Activated CD8-positive, alpha-beta T cell treated with anti-CD3 and anti-CD28 coated beads for 36 hours (primary cell): ENCODE measurements at places on chromosomes 11 and 22.

DNA sequence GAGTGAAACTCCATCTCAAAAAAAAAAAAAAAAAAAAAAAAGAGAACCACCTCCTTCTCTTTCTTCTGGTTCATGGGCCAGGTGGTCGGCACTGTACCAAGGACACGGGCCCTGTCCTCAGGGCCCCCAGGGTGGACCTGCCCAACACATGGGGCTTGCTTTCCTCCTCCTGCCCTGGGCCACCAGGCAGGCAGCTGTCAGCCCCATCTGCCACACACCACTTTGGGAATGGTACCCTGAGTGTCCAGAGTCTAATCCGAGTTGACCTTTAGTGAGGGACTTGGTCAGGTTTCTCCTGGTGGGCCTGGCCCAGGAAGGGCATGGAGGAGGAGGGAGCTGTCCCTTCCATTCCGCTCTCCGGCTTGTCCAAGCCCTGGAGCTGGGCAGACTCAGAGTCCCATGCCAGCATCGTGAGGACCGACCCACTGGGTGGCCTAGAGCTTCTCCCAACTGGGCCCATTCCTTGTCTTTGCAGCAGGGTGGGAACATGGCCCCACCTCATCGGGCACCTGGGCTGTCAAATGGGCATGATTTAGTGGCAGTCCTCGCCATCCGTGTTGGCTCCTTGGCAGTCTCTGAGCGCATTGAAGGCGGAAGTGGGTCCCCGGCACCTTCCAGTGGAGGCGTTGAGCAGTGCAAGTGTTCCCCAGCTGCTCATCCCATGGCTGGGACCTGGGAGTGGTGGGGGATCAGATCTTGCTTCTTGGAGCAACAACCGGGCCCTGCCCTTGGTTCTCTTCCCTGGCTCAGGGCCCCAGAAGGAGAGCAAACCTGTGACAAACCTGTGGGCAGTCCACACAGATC lies 94.8 kb downstream of the BCR start:
- H3K4me1 ChIP-seq, result peaks cover 16% of the 10 kb centered on the region
- no peaks in the 10 kb centered on the region for H3K27me3 ChIP-seq
- no peak overlapping the region for H3K27ac ChIP-seq
- no peak overlapping the region for H3K4me3 ChIP-seq

DNA sequence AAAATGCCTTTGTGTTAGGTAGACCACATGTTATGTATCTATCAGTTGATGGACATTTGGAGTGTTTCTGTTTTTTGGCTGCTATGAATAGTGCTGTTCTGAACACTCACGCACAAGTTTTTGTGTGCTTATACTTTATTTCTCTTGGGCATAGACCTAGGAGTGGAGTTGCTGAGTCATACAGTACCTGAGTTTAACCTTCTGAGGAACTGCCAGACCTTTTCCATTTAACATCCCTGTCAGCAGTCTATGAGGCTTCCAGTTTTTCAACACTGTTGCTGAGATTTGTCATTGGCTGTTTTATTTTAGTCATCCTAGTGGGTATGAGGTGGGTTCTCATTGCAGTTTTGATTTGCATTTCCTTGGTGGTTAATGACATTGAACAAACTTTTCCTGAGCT lies 4.4 kb downstream of the CTTN start:
- H3K27ac ChIP-seq, result no peak overlapping the region
- H3K4me1 ChIP-seq, result peaks cover 29% of the 10 kb centered on the region
- no peak overlapping the region for H3K4me3 ChIP-seq
- H3K36me3 ChIP-seq, result peaks cover 4% of the 10 kb centered on the region

DNA sequence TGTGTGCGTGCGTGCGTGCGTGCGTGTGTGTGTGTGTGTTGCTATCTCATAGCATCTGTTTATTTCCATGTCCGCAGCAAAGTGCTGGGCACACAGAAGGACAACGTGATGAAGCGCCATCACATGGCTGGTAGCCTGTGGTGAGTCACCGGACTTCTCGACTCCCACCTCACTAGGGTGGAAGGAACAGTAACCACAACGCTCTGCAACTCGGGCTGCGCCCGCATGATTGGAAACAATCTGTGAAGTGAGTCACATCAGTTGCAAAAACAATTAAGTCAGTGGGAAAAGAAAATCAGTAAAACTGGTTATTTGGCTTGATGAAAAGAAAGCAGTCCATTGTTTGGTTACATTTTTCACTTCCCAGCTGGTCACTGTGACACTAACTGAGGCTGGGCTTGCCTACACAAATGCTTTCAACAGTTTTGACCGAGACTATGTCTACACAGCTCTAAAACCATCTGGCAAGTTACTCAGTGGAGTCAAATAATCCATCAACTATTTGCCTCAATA lies 437.3 kb upstream of the CADM1 start:
- H3K36me3 ChIP-seq, result no peaks in the 10 kb centered on the region
- DNase-seq, result peak; percentile 9
- H3K27ac ChIP-seq, result no peak overlapping the region
- no peak overlapping the region for H3K4me3 ChIP-seq
- H3K4me1 ChIP-seq, result no peaks in the 10 kb centered on the region

DNA sequence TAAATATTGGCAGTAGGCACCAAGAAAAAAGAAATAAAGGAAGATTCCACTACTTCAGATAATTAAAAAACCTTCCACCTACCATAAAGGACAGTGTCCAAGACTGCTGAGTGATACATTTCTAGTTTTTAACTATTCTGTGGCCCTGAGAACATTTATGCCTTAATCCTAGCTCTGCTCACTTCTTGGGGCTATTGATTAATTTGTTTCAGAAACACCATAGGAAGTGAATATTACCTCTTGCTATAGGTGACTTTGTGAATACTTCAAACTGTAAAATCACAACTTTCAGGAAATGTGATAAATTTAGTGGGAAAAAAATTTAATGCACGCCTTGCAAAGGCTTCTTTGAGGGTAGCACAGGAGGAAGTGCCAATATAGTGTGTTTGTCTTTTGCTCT lies 35.2 kb downstream of the NF2 start:
- DNase-seq, result no peak
- peaks cover 27% of the 10 kb centered on the region for H3K4me1 ChIP-seq
- H3K36me3 ChIP-seq, result peaks cover 25% of the 10 kb centered on the region
- no peak overlapping the region for H3K4me3 ChIP-seq
- H3K27me3 ChIP-seq, result no peaks in the 10 kb centered on the region

- no peak for DNase-seq
- H3K4me3 ChIP-seq, result no peak overlapping the region
- H3K27ac ChIP-seq, result no peak overlapping the region
- peaks cover 3% of the 10 kb centered on the region for H3K27me3 ChIP-seq
- no peaks in the 10 kb centered on the region for H3K4me1 ChIP-seq
Observed at GRCh38 chr11:110606415-110606814, 105.8 kb downstream of the ARHGAP20 start.

GRCh38 chr11:43984519-43985385 lies 42.3 kb downstream of the C11orf96 start:
- no peak overlapping the region for H3K4me3 ChIP-seq
- DNase-seq, result no peak
- peaks cover 9% of the 10 kb centered on the region for H3K27me3 ChIP-seq
- no peak overlapping the region for H3K27ac ChIP-seq

DNA sequence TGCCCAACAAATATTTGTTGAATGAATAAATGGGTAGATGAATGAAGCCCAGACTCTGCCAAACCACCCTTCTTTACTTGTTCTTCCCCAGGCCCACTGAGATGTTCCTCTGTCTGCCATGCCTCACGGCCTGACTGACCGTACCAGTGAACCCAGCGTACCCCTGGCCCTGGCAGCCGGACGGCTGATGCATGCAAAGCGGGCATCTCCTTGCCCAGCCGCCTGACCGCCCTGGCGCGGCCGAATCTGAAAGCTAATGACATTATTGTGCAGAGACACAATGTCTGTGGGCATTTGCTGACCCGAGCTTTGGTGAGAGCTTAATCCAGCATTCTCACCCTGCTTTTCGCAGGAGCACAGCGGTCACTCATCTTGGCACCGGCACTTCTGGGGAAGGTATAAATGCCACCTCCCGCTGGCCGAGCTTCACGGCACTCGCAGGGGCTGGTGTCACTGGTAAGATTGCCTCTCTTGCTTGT lies at the start of gene CRYBB2:
Gene CRYBB2, plus strand, starts transcription at position 429 of the 479 bp plus-strand sequence. CDS start 1,791 bp downstream, outside the sequence.
- no peaks in the 10 kb centered on the region for H3K36me3 ChIP-seq
- H3K27me3 ChIP-seq, result peaks cover 8% of the 10 kb centered on the region
- no peak within 1 kb of the TSS for H3K27ac ChIP-seq

- H3K4me3 ChIP-seq, result no peak overlapping the region
- H3K27me3 ChIP-seq, result peaks cover 5% of the 10 kb centered on the region
- H3K36me3 ChIP-seq, result no peaks in the 10 kb centered on the region
Observed at GRCh38 chr22:50323900-50324299, 2.9 kb downstream of the DENND6B start.

DNA sequence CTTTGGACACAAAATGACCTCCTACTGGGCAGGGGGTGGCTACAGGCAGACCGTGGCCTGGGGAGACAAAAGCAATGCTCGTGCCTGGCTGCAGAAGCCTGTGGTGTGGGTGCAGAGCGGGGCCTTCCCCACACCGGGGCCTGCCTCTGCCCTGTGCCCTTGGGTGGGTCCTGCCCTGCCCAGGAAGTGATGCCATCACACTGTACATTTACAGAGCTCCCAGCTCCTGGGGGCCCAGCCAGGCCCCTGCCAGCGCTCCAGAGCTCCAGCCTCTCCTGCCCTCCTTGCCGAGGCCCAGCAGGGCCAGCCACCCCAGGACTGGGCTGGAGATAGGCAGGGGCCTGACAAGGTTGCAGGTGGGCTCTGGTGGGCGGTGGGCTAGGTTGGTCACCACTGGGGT lies 40.1 kb downstream of the MUC5B start:
- peak; percentile 45 for DNase-seq
- H3K36me3 ChIP-seq, result peaks cover 8% of the 10 kb centered on the region
- peak overlapping the region; percentile 95 for H3K27ac ChIP-seq
- H3K4me3 ChIP-seq, result peak overlapping the region; percentile 72

DNA sequence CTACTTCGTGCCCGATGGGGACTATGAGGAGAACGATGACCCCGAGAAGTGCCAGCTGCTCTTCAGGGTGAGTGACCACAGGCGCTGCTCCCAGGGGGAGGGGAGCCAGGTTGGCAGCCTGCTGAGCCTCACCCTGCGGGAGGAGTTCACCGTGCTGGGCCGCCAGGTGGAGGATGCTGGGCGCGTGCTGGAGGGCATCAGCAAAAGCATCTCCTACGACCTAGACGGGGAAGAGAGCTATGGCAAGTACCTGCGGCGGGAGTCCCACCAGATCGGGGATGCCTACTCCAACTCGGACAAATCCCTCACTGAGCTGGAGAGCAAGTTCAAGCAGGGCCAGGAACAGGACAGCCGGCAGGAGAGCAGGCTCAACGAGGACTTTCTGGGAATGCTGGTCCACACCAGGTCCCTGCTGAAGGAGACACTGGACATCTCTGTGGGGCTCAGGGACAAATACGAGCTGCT lies 751 bp downstream of the FIBIN start:
- H3K36me3 ChIP-seq, result no peaks in the 10 kb centered on the region
- no peak overlapping the region for H3K27ac ChIP-seq
- no peaks in the 10 kb centered on the region for H3K4me1 ChIP-seq

DNA sequence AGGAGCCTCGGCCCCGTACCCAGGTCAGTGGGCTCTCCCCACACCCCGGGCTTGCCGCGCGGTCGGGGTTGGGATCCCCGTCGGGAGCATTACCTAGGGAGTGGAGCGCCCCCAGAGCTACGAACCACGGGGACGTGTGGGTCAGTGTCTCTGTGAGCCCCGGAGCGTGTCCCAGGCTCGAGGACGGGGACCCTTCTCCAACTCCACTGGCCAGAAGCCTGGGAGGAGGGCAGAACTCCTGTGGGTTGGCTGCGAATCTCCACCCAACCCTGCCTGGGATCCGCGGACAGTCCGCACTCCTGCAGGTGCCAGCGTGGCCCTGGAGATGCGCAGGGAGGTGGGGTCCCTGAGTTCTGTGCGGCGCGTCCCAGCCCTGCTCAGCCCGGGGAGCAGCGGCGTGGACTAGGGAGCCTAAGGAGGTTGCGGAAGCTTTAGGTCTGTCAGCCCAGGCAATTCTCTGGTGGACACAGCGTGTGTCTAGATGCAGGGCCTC lies 346 bp downstream of the PPFIBP2 start:
- H3K27ac ChIP-seq, result no peak overlapping the region
- H3K27me3 ChIP-seq, result peaks cover 4% of the 10 kb centered on the region
- H3K36me3 ChIP-seq, result no peaks in the 10 kb centered on the region
- peak; percentile 14 for DNase-seq

DNA sequence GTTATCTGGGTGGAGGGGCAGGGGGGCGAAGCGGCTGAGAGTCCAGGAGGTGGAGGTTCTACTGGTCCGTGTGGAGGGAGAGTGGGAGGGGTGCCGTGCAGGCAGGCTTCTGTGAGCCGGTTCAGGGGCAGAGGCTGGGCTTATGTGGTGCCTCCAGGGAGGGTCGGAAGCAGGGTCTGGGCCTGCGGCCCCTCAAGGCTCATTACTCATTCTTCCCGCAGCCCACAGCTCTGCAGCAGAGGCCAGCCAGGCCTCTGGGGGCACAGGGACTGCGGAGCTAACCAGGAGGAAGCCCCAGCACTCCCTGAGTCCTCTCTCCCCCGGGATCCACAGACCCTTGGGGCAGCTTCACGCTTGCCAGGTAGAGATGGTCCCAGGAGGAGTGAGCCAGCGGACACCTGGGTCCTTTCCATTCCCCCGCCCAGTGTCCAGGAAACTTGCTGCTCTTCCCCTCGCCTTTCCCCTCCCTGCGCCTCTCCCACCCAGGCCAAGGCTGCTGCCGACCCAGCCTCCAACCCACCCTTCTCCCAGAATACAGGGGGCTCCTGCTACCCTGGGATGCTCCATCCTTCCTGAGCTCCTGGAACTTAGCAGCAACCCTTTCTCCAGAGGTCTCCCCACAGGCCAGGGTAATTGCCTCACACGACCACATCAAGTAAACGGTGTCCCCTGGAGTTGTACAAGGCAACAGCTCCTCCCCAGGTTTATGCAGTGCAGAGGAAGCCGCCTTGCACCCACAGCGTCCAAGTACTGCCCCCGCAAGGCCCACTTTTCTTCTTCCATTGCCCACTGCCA lies 6.3 kb downstream of the NRXN2 start:
- H3K27ac ChIP-seq, result no peak overlapping the region
- peaks cover 8% of the 10 kb centered on the region for H3K4me1 ChIP-seq
- DNase-seq, result no peak
- H3K4me3 ChIP-seq, result no peak overlapping the region
- peaks cover 51% of the 10 kb centered on the region for H3K27me3 ChIP-seq

DNA sequence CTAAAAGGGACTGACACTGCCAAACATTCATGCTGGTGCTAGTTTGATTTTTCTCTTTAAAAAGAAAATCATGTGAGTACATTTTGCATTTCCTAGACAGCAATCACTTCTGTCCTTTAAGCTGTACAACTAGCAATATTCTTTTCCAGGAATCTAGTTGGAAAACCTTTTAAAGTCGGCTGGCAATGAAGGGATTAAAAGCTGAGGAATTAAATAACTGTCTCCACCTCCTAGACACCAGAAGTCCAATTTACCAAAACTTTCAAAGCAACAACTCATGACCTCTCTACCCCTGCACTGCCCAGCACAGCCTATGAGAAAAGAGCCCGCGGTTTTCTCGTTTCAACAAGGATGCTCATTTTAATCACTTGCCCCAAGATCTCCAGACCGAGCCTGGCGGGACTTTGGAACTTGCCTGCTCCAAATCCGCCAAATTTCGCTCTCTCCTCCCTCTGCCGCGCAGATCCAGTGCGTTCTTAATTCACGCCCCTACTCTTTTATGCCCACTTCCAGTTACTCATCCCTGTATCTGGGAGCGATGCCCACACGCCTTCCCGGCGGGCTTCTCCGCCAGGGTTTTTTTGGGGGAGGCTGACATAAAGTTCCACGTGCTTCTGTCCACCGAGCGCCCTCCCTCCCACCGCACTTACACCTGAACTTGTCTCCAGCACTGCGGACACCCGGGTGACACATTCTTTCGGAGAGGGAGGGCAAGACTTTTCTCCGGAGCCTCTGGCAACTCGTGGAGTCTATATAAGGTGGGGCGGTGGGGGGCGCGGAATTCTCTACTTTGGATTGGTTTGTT lies 2.5 kb downstream of the MPPED2 start:
- no peak for DNase-seq
- no peaks in the 10 kb centered on the region for H3K36me3 ChIP-seq
- H3K4me1 ChIP-seq, result peaks cover 6% of the 10 kb centered on the region
- H3K4me3 ChIP-seq, result no peak overlapping the region
- peaks cover 42% of the 10 kb centered on the region for H3K27me3 ChIP-seq
- H3K27ac ChIP-seq, result no peak overlapping the region
